Stimulated activated CD4-positive, alpha-beta T cell treated with anti-CD3 and anti-CD28 coated beads, Interleukin-12 subunit alpha, Interleukin-12 subunit beta, amount 100 ng/mL, for 48 hours (primary cell): ENCODE measurements at places on chromosomes 11 and 22.

DNA sequence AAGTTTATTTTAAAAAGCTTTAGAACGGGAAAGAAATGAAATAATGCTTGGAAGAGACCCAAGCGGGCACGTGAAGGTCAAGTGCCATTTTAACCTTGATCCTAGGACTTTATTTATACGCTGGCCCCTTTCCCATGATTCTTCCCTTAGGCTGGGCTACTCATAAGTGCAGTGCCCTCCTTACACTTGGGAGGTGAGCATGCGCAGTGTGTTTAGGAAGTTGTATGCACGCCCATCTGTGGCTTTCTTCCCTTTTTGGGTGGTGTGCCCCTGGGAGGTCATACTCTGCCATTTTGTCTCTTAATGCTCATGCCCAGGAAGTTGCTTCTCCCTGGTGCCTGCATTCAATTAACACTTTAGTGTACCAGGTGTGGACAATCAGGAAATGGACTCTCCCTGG, 239.7 kb downstream of the SWAP70 start:
- no peak for DNase-seq

- DNase-seq: peak; percentile 28
These were observed 3.9 kb upstream of the VSIG10L2 start for GRCh38 chr11:125941619-125942611.

GRCh38 chr11:131118247-131118646, 202.0 kb upstream of the SNX19 start:
- no peak for DNase-seq

- DNase-seq: no peak
These were observed 92.1 kb downstream of the CSNK2A3 start for GRCh38 chr11:11260903-11261302.

GRCh38 chr11:8291421-8292350, 28.0 kb upstream of the LMO1 start:
- DNase-seq: no peak

GRCh38 chr11:27705873-27706820, 5.9 kb upstream of the BDNF start:
- DNase-seq: no peak

- DNase-seq: no peak
These were observed 12.1 kb downstream of the SLC37A2 start for GRCh38 chr11:125075242-125075625.

DNA sequence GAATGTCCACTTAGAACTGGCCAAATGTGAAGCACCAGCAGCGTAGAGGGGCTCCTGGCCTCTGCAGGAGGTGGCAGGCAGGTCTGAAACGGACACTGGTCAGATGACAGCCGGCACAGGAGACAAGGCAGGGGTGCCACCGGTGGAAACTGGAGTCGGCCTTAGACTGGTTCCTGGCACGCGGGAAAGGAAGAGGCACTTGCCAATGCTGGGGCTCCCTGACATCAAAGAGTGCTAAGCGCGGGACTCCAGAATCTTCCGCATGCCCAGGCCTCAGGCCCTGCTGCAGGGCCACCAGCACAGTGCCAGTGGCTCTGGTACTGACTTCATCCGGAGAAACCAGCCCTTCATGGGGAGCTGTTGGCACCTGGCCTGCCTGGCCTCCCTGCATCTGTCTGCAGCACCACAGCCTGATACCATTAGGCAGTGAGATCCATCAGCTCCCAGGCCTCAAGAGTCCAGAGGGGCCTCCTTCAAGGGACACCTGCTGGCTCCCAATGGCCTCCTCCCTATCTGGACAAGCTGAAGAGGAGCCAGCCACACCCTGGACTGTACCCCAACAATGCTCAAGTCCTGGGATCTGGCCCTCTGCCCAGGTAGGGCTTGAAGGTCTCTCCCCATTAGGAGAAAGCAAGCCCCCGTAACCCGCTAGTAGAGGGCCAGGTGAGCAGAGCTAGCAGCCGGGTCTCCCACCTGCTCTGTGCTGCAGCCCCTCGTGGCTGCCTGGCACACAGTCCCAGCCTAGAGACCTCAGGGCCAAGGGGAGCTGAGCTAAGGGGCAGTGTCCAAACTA, 29.7 kb upstream of the GNB1L start:
- no peak for DNase-seq

- DNase-seq: no peak
These were observed 70.8 kb downstream of the KCNJ1 start for GRCh38 chr11:128796270-128796669.

GRCh38 chr22:49240016-49240380, 587.7 kb downstream of the BRD1 start:
- no peak for DNase-seq

- DNase-seq: no peak
These were observed 26.3 kb downstream of the STK33 start for GRCh38 chr11:8567602-8568198.

- DNase-seq: peak; percentile 59
These were observed at the start of gene PNPLA3 for GRCh38 chr22:43923631-43924464. PNPLA3 (plus strand) TSS chr22:43923805; CDS start chr22:43923912, 107 bp downstream.
